ENCODE measurements at places on chromosomes 1 and 21.

DNA sequence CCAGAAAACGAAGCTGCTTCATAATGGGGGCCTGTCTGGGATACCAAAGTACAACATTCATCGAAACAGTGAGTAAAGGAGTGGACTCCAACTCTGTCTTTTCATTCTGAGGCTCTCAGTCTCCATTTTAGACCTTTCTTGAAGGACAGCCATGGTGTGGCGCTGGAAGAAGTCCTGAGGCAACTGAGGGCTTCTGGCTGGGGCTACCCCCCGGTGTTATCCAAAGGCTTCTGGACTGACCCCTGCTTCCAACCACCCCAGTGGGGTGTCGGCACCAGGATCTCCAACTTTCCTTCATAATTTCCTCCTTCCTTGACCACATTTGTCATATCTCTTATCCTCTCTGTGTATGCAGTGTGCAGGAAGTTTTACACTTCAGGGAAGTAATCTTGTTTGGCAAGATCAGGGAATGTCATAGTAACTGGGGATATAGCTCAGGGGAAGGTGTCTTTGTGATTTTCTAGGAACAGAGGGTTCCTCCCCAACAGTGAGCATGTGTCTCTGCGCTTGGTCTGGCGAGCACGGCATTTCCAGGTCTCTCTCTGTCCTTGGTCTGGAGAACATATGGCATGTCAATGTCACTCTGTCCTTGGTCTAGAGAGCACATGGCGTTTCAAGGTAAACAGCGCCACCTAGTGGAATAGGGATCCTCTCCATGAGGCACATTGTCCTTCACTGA, 19.4 kb upstream of the BSDC1 start:
- peak; percentile 82 for DNase-seq

- DNase-seq = peak; percentile 4
Measured at GRCh38 chr1:219412772-219413171, 200.1 kb downstream of the ZC3H11B start.

DNA sequence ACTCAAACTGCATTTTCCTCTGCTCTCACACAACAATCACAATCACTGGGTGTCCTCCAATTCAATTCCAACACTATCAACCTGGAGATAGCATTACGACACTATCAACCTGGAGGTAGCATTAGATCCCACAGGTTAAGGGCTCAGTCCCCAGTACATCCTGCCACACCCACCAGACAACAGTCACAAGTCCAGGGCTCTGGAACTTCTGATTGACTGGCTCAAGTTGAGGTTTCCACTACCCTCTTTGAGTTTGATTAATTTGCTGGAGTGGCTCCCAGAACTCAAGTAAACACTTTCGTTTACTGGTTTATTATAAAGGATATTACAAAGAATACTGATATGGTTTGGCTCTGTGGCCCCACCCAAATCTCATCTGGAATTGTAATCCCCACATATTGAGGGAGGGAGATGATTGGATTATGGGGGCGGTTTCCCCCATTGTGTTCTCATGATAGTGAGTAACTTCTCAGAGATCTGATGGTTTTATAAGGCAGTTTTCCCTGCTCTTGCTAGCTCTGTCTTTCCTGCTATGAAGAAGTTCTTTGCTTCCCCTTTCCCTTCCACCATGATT, 49.6 kb upstream of the ARHGAP29 start:
- no peak for DNase-seq

- no peak for DNase-seq
Measured at GRCh38 chr1:26913754-26914619, at the start of gene NR0B2. Gene NR0B2, minus strand, starts transcription at chr1:26913975. Its CDS starts 35 bp downstream, at chr1:26913940.

DNA sequence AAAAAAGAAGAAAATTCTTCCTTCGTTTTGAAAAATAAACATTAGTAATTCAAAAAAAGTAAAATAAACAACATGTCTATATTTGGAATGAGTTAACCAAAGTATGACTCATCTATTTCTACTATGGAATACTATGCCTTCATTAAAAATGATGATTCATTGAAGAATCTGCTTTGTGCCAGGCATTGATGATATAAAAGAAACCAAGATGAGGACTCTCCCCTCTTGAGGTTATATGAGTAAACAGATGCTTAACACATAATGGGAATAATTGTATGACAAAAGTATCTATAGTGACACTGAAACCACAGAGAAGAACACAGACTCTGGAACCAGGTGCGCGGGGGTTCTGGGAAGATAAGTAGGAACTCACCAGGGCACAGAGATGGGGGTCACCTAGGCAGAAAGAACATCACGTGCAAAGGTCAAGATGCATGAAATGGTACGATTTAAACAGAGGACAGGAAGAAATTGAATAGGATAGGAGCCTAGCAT, 18.8 kb downstream of the ELF3 start:
- peak; percentile 64 for DNase-seq

DNA sequence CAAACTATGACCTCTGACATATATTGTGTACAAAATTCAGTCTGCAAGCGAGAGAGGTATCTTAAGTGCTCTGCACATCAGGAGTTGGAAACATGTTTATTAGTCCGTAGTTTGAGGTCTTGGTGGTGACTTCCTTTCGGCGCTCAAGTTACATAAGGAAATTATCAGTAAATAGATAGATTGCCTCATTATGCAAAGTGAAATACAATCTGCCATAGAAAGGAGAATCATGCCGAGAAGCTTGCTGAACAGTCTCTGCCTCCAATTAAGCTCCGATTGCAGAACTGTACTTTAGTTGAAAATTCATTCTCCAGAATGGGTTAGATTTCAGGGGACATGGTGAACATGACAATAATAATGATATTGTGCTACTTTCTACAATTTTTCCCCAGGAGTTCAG, 271.8 kb downstream of the BRINP2 start:
- DNase-seq = no peak

- DNase-seq = peak; percentile 31
Measured at GRCh38 chr1:94743862-94744261, 76.3 kb upstream of the SLC44A3 start.
